ENCODE measurements at places on chromosomes 3 and 15.
A peak's percentile ranks its signal among the peaks of the same experiment; 100 is the strongest.

DNA sequence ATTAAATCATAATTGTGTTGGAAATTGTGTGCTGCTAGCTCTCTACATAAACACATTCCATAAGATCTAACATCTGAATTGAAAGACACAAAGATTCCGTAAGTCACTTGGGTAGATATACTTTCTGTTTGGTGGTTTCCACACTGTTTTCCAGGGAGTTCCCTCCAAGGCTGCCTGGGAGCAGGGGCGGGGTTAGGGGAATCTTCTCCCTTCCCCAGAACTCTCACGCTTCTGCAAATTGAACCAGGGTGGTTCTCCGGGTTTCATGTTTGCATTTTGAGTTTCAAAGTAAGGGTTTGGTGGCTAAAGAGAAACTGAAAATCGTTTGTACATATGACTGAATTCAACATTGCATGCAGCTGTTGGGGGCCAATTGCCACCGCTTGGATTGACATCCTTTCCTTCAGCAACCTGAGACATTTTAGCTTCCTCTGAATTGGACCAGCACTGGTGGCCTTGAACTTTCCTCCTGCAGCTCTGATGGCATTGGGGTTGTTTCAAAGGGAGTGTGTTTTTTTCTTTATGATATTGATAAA is 192.7 kb upstream of the FEZF2 start:
- DNase-seq, result no peak

DNA sequence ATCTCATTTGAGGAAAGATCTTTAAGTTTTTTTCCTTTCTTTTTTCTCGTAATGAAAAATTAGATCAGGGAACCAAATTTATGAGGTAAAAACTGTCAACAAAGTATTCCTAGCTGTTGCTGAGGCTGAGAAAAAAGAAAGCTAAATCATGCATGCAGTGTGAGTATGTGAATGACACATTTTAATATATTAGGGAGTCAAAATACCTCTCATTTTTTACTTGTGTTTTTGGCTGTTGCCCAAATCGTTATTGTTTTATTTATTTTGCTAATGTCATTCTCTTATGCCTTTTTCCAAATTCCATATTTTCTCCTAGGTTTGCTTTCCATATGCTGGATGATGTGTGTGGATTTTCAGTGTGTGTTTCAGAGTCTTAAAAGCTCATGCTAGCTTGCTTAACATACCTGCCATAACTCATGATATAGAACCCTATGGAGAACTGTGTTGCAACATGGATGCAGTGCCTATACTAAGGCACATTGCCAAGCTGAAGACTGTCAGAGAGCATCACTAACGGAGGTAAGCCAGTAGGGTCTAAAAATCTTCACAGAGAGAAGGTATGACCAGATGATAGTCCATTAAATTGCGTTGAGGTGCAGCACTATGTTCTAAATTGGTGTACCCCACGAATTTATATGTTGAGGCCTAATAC is 629.5 kb upstream of the KCNMB2 start:
- DNase-seq, result peak; percentile 17

GRCh38 chr3:195227871-195228270 is 43.1 kb downstream of the XXYLT1 start:
- no peak for DNase-seq

DNA sequence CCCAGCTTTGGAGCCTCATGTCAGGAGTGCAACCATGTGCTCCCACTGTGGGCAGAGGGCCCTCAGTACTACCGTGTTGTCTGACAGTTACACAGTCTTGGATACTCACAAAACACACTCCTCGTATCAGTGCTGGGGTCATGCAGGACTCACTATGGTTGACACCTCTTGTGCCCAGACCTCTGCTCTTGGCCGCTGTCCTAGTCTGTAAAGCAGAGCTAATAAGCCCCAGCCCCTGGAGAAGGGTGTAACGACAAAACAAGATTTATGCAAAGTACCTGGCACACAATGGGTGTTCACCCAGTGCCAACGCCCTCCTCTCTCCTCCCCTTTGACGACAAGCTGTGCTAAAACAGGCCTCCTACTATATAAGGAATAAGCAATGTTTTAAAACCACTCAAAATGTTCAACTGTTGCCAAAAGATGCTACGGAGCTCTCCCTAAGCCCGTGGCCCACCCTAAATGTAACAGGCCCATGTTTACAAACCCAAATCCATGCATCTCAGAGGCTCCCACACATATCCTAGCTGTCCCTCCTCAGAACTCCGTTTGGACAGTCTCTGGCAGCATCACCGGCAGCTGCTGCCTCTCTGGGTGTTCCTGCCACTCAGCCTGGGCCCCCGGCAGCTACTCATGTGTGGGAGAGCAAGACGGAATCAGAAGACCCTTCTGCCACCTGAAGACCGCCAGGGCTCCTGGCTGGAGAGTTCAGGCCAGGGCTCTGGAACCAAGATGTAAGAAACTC is 65.8 kb downstream of the MRPL46 start:
- no peak for DNase-seq

DNA sequence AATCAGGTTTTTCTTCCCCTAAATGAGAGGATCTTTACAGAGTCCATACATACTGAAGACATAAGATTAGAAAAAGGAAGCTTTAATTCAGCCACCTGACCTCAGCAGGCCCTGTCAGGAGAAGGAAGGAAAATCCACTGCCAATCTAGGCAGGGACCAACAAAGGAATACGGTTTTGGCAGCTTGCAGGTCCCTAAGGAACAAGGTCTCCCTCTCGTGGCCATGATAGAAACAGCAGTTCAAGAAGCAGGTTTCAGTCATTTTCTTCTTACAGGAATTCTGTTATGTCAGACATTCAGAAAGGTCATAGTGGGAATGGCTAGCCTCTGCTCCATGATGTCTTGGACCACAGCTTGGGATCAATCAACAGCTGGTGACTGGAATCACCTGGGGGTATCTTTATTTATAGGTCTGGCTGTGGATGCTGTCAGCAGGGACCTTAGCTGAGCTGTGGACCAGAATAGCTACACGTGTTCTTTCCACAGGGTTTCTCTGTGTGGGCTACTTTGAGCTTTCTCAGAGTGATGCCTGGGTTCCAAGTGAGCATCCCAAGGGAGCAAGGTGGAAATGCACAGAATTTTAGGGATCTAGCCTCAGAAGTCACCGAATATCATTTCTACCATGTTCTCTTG is 9.4 kb upstream of the CMSS1 start:
- DNase-seq, result peak; percentile 47

DNA sequence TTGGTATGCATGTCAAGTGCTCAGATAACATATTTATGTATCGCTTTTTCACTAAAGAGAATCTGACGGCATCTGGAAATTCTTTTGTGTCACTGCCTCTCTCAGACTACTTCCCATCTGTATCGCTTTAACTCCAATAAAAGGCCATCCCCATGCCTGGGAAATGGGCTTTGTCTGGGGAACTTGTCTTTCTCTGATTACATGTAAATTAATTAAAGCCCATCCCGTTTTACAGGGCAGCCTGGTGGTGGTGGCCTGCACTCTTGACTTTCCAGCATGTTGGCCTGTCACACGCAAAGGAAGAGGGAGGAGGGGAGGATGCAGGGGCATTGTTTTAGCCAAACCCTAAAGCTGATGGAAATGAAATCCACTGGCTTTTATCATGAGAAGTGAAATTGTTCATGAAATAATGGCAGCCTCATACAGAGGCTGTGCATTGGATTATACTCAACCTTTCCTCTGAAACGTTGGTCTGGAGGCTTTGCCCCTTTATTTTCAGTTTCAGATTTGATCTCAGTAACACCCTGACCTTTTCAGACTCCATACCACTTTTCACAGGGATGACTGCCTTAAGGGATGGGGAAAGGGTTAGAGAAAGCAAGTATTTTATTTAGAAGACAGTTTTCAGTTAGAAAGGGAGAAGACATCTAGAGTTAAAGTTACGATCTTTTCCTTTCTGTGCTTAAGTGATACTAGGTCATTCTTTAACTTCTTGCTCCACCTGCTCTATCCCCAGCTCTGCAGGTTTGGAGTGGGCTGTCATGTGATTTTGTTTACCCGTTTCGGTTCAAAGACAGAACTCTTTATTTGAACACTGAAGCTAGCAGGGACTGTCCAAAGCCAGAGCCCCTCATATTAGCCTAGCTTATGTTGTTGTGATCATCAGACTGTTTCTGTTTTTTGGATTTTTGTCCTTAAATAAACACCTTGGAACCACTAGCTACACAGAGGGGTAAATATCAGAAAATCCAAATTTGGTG is 94.6 kb upstream of the CTDSPL start:
- no peak for DNase-seq

GRCh38 chr15:88042047-88042446 is 214.5 kb downstream of the NTRK3 start:
- no peak for DNase-seq

DNA sequence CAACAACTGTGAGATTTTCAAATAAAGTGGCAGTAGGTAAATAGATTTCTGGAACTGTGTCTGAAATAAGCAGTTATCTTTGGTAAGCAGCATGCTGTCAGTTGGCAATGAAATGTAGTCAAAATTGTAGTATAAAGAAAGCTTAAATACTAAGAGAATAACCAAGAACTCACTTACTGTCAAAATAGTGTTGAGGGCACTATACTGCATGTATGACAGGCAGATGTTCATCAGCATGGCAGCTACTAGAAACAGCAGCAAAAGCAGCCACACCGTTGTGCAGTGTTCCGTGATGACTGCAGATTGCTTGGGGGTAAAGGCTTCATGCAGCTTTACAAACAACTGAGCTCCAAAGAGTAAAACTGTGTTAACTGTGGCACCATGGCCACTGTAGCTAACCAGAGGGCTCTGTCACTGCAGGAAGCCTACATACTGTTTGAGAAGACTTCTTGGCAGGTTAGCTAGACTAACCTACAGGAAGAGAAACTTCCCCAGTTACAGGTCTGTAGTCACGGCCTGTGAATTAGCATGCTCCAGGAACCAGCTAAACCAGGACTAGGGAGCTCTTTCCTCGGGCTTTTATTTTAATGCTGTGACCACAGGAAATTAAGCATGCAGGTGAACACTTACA is 459.7 kb downstream of the TBL1XR1 start:
- DNase-seq, result no peak

GRCh38 chr3:187012609-187013051 is 82.3 kb downstream of the ST6GAL1 start:
- no peak for DNase-seq

DNA sequence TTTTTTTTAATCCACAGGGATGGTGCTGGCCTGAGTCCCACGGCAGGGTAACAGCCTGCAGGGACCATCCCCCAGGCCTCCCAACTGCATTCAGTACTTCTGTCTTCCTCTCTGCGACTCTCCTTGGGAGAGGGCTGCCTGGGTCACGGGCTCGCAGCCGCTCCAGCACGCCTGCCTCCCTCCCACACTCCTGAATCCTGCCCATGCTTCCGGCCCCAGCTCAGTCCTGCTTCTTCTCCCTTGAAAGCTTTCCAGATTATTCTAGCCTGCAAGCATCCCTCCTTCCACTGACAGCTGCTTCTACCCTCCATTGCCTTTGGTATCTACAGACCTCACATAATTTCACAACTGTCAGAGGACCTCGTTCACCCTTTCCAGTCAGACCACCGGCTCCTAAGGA is 32.4 kb downstream of the MEGF11 start:
- no peak for DNase-seq

DNA sequence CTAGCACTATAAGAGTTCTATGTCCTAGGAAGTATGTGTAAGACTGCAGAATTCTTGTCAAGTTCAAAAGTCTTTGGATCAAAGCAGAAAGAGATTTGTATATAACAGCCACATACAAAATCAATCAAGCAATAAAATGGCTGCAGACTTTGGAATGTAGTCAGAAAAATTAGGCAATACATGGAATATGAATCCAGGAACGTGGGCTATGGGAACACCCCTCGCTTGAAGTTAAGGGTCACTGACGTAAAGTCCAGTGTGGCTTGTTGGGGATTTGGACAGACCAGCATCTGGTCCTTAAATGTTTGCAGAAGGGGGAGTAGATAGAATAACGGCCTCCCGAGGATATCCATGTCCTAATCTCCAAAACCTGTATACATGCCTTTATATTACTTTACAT is 178.6 kb downstream of the ADAMTS9 start:
- DNase-seq, result no peak

- no peak for DNase-seq
Measured at GRCh38 chr3:45965653-45966052, 22.4 kb downstream of the CXCR6 start.

GRCh38 chr3:59535791-59536221 is 486.0 kb upstream of the CFAP20DC start:
- peak; percentile 6 for DNase-seq

GRCh38 chr3:182910936-182911781 is 69.2 kb downstream of the DCUN1D1 start:
- no peak for DNase-seq

- no peak for DNase-seq
Measured at GRCh38 chr15:50235794-50236193, 29.7 kb downstream of the HDC start.

GRCh38 chr3:48472923-48473616 is 26.5 kb downstream of the ATRIP start:
- peak; percentile 83 for DNase-seq

GRCh38 chr15:81097890-81098280 is 36.2 kb upstream of the CFAP161 start:
- no peak for DNase-seq
